T-cell (primary cell): ENCODE measurements at places on chromosomes 4 and X.

GRCh38 chrX:101287402-101287801 is 3.7 kb downstream of the TAF7L start:
- H3K4me3 ChIP-seq: no peak overlapping the region
- no peaks in the 10 kb centered on the region for H3K4me1 ChIP-seq
- H3K27ac ChIP-seq: no peak overlapping the region
- no peaks in the 10 kb centered on the region for H3K27me3 ChIP-seq
- no peak for DNase-seq

DNA sequence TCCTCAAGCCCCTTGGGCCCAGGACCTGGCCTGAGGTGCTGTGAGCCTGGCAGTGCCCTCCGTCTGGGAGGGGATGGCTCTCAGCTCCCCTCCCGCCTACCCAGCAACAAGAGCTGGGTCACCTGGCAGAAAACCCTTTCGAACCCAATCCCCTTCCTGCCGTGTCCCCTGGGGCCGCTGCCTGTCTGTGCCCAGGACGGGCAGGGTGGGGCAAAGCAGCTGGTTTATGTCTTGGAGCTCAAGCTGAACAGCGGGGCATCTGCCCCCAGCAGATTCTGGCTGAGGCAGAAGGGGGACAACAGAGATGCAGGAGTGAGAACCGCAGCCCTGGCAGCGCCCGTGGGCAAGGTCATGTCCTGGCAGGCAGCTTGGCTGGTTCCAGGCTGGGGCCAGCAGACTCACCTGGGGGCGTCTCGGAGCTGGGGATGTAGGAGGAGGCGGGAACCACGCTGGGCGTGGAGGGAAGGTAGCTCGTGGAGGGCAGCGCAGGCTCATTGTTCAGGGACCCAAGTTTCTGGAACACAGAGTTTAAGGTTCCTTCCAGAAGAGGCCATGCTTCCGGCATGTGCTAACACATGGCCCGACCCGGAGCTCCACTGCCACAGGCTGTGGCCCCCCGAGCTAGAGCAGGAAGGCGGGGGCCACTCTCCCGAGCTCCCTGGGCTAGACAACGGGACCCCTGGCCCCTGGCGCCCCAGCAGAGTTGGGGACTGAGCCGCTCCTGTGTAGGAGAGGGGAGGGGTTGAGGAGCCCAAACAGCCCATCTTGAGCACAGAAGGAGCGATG is 24.2 kb downstream of the NELFA start:
- H3K27me3 ChIP-seq: no peaks in the 10 kb centered on the region
- peaks cover 53% of the 10 kb centered on the region for H3K36me3 ChIP-seq
- no peak overlapping the region for H3K27ac ChIP-seq
- DNase-seq: no peak
- H3K4me1 ChIP-seq: no peaks in the 10 kb centered on the region

DNA sequence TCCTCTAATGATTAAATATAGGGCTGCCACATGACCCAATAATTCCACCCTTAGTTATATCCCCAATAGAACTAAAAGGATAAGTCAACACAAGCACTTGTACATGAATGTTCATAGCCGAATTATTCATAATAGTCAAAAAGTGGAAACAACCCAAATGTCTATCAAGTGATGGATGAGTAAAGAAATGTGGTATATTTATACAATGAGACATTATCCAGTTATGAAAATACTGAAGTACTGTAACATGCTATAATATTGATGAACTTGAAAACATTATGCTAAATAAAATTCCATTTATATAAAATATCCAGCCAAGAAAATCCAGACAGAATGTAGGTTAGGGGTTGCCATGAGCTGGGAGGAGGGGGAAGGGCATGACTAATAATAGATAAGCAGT is 436.7 kb upstream of the AADAT start:
- H3K4me3 ChIP-seq: no peak overlapping the region
- no peaks in the 10 kb centered on the region for H3K27me3 ChIP-seq
- H3K4me1 ChIP-seq: no peaks in the 10 kb centered on the region
- H3K36me3 ChIP-seq: no peaks in the 10 kb centered on the region
- no peak for DNase-seq
- H3K27ac ChIP-seq: no peak overlapping the region

- DNase-seq: no peak
- no peaks in the 10 kb centered on the region for H3K27me3 ChIP-seq
- H3K36me3 ChIP-seq: no peaks in the 10 kb centered on the region
- H3K4me3 ChIP-seq: no peak overlapping the region
Measured at GRCh38 chrX:32533848-32534247, 677.5 kb downstream of the DMD start.

DNA sequence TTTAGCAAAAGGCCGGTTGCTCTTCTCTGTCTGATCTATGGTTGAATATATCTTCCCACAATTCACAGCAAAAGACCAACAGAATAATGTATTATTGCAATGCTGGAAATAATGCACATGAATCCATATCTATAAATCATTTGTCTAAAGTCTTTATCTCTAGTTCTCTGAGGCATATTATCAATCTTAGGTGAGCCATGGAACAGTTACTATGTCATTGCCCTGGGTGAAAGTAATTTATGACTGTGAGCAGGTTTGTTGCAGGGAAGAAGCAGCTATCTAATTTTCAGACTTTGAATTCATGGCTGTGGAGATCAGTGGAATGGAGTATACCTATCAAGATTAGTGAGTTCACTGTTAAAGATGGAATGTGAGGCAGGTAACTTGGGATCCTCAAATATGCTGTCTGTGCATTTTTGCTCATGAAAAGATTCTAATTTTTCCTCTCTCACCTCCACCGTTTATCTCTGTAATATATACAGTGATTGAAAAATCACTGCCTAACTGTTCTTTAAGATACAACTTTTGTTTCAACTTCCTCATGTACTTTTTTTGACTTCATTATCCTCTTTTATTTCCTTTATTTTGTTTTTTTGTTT is 256.8 kb upstream of the ARSJ start:
- no peaks in the 10 kb centered on the region for H3K4me1 ChIP-seq
- H3K27me3 ChIP-seq: no peaks in the 10 kb centered on the region
- H3K4me3 ChIP-seq: no peak overlapping the region
- H3K36me3 ChIP-seq: no peaks in the 10 kb centered on the region
- no peak for DNase-seq

DNA sequence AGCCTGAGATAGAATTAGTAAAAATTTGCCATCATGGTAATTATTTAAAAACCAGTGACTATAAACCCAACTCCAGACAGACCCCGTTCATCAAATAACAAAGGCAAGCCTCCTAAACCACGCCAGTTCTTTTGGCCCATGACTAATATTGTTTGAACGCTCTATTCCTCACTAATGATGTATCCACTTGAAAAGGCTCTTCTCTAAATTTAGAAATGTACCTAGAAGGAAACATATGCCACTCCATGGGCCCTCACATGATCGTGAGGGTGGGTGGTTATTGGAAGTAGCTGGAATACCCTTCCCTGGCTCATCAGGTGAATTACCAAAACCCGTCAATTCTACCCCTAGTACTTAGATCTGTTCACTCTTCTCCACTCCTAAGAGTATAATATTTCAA is 249.2 kb downstream of the COL25A1 start:
- no peaks in the 10 kb centered on the region for H3K27me3 ChIP-seq
- no peak overlapping the region for H3K27ac ChIP-seq
- H3K4me1 ChIP-seq: no peaks in the 10 kb centered on the region

GRCh38 chr4:134201216-134202161 is at the start of gene PABPC4L:
Gene PABPC4L (minus strand): TSS chr4:134201789. CDS start chr4:134201019, 770 bp downstream.
- no peaks in the 10 kb centered on the region for H3K4me1 ChIP-seq
- H3K4me3 ChIP-seq: no peak within 1 kb of the TSS
- no peak for DNase-seq
- peaks cover 5% of the 10 kb centered on the region for H3K27me3 ChIP-seq
